Stimulated activated CD4-positive, alpha-beta T cell treated with anti-CD3 and anti-CD28 coated beads, Interleukin-4, amount 100 ng/mL, for 48 hours (primary cell): ENCODE measurements at places on chromosomes 11 and 22.

DNA sequence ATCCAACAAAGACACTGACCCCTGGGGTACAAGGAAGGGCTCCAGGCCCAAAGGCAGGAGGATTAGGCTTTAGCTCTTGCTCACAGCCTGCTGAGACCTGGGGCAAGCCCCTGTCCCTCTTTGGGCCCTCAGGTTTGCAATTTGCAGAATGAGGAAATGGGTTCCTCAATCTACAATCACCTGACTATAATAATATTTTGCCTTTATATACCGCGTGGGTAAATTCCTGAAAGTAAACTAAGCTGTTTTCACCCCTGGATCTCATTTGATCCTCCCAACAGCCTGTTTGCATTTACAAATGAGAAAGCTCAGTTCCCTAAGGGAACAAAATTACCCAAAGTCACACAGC is 797 bp downstream of the STARD10 start:
- no peak for DNase-seq

DNA sequence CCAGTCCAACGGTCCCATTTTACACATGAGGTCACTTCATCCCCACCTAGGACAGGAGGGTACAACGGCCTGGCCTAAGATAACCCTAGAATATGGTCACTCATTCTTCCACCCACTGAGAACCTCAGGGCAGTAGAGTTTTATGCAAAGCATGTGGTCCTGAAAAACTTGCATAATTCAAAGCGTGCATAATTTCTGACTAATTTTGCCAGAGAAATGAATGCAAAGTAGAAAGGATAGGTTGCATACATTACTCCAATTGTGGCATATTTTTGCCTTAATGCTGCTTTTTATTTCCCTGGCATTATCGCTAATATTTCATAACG is 32.5 kb upstream of the SLC35C1 start:
- DNase-seq: no peak

- DNase-seq: no peak
These were observed 7.4 kb downstream of the MED15 start for GRCh38 chr22:20514658-20515406.

DNA sequence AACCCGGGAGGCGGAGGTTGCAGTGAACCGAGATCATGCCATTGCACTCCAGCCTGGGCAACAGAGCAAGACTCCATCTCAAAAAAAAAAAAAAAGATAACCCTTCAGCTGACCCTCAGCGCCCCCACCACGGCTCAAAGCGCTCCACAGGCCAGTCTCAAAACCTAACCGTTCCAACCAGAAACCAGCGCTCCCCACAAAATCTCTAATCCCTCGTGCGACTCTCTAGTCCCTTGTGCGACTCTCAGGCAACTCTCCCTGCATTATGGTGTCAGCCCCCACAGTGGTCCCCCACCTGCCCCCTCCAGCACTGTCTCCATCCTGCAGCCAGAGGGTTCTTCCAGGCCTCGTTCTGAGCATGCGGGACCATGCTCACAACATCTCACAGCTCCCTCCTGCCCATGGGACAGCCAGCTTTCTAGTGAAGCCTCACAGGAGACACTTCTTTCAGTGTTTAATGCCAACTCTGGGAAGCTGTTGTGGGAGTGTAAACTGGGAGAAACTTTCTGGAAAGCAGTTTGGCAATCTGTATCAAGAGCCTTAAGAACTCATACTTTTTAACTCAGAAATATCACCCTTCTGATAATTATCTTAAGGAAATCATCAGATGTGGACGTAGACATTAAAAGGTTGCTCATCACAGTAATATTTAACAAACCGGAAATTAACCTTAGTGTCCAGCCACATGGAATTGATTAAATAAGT is 4.2 kb upstream of the RASGRP2 start:
- DNase-seq: no peak

- DNase-seq: no peak
These were observed 87.8 kb downstream of the KCNC1 start for GRCh38 chr11:17822401-17822781.

DNA sequence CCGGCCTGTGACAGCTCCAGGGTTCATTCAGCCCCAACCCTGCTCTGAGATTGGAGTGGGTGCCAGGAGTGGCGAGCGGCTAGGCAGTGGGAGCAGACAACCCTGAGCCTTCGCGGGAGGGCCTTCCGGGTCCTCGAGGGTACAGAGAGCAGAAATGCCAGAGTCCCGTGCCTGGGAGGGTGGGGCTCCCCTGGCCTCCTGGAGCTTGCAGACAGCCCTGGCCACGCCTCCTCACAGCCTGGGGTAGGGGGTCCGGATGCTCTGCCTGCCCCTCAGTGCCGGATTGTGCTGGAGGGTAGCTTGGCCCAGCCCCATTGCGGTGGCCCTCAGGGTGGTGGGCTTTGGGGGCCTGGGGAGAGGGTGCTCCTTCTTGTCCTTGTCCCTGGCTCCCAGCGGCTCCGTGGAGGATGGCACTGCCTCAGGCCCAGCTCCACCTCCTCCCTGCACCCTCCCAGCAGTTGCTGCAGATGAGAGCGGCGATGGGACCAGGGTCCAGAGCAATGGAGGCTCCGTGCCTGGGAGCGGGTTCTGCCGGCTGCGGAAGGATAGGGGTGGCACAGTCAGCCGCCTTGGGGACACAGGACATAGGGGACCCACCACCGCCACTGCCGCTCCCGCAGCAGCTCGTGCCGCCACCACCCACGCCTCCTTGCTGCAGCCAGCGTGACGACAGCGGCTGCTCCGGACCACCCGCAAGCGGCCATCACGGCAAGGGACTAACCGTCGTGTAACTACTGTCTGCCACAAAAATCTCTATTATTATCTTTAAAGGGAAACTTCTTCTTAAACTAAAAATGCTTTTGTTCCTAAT is 34.9 kb upstream of the OR10G7 start:
- no peak for DNase-seq

DNA sequence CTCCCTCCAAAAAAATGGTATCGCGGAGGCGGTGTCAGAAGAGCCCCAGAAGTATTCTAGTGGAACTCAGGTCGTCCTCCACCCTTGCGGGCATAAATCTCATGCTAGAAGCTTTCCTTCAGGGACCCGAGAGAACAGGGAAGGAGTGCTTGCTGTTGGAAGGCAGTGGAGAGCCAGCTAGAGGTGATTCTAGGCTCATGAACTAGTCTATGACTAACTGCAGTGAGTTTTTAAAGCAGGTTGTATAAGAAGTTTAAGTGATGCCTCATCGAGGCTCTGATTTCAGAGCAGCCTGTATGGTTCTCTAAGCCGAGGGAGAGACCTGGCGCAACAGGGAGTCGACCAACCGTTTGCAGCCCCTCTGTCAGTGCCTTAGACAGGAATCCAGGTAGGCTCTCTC is 85.7 kb downstream of the TBC1D22A start:
- DNase-seq: no peak

DNA sequence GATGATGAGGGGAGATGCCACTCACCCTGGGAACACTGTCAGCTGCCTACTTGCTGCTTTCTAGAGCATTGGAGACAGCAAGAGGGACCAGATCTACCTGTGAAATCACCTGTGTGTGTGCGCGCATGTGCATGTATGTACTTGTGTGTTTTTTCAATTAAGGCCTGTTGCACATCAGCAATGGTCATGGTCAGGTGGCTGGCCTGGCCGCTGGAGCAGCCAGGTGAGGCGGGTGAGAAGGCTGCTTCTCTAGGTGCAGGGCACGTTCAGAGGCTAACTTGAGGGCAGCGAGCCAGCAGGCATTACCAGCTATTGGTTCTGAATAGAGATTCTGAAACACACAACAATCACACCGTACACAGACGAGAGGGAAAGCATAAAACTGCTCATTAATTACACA is 65.1 kb downstream of the PARVG start:
- DNase-seq: no peak

DNA sequence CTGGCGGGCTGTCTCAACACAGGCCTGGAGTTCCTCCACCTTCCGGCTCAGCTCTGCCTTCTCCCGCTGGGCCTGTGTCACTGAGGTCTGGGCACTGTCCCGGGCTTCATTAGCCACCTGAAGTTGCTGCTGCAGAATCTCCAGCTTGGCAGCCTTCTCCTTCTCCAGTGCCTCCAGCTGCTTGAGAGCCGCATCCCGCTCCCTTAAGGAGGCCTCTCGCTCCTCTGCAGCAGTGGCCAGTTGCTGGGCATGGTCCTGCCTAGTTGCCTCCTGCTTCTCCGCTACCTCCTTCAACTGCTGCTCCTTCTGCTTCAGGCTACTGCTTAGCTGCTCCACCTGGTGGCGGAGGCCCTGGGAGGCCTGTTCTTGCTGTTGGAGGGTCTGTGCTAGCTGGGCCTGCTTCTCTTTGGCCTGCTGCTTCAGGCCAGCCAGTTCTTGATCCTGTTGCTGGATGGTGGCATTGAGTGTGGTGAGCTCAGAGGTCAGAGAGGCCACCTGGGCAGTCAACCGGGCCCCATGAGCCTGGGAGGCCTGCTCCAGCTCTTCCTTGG is 16.9 kb downstream of the IL18BP start:
- no peak for DNase-seq

GRCh38 chr22:48365386-48365785 is 1462.3 kb downstream of the BRD1 start:
- no peak for DNase-seq

DNA sequence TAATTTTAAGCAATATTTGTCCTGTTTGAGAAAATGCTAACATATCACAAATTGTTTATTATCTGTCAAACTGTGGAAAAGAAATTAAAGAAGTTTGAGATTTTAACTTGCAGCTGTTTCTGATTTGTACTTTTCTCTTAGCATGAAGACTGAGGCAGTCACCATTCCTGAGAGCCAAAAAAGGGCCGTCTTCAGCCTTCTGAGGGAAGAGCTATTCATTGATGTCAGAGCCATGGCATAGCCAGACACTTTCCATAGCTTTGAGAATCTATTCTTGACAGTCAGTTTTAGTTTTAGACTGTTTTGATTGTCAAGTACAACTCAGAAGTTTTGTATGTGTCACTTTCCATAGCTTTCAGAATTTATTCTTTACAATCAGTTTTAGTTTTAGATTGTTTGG is 32.1 kb downstream of the YAP1 start:
- no peak for DNase-seq

DNA sequence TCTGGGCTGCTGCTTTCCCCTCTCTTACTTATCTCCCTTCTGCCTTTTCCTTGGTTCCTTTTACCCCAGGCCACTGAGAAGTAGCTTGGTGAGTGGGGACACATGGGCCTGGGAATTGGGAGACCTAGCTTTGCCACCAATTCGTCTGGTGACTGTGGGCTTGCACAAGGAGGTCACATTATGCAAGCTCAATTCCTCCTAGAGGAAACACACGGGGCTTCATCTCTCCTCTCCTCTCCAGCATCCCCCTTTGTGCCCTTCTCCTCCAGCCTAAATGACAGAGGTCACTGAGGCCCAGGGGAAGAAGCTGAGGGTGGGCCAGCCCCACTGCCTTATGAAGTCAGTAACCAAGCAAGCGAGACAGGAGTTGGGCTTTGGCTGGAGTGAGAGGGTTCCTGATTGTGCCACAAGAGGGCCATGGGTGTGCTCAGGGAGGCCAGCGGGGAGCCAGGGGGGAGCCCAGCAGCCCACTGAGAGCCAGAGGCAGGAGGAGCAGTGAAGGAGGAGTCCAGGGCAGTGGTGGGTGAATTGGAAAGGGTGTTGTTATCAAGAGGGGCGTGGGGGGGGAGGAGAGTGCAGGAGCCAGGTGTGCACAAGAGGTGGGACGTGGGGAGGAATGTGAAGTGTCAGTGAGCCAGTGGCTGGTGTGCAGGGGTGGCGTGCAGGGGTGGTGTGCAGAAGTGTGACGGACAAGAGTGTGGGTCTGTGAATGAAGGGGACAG is 2.0 kb downstream of the CLCF1 start:
- DNase-seq: no peak

- no peak for DNase-seq
These were observed 4.4 kb upstream of the FBXO3 start for GRCh38 chr11:33778675-33779074.

- no peak for DNase-seq
These were observed 213.9 kb upstream of the CADM1 start for GRCh38 chr11:115718106-115718505.

GRCh38 chr11:44228379-44228778 is 81.6 kb downstream of the ALX4 start:
- DNase-seq: no peak

- no peak for DNase-seq
These were observed 36.1 kb upstream of the FZD4 start for GRCh38 chr11:86991341-86991740.

GRCh38 chr11:69205743-69206612 is 50.2 kb downstream of the SMIM38 start:
- no peak for DNase-seq

GRCh38 chr11:105179542-105180278 is 40.1 kb upstream of the CARD18 start:
- DNase-seq: no peak

- no peak for DNase-seq
These were observed 4.4 kb downstream of the ABCG4 start for GRCh38 chr11:119153049-119153818.

DNA sequence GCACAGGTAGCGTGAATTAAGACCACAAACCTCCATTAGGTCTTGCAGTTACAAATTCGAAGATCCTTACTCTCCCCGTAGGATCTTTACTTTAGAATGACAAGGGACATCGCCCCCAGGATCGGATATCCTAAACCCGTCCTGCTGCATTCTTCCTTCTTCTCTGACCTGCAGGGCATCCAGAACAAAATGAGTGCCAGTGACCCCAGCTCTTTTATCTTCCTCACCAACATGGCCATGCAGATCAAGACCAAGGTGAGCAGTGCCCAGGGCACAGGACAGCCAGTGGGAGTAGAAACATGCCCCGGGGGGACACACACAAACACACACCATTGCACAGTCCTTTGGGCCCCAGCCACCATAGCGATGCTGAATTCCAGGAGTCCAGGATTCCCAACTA is 42.6 kb upstream of the MPEG1 start:
- no peak for DNase-seq

GRCh38 chr11:90646706-90647105 is 423.9 kb upstream of the CHORDC1 start:
- no peak for DNase-seq

GRCh38 chr11:35747668-35748067 is 85.1 kb downstream of the TRIM44 start:
- no peak for DNase-seq

DNA sequence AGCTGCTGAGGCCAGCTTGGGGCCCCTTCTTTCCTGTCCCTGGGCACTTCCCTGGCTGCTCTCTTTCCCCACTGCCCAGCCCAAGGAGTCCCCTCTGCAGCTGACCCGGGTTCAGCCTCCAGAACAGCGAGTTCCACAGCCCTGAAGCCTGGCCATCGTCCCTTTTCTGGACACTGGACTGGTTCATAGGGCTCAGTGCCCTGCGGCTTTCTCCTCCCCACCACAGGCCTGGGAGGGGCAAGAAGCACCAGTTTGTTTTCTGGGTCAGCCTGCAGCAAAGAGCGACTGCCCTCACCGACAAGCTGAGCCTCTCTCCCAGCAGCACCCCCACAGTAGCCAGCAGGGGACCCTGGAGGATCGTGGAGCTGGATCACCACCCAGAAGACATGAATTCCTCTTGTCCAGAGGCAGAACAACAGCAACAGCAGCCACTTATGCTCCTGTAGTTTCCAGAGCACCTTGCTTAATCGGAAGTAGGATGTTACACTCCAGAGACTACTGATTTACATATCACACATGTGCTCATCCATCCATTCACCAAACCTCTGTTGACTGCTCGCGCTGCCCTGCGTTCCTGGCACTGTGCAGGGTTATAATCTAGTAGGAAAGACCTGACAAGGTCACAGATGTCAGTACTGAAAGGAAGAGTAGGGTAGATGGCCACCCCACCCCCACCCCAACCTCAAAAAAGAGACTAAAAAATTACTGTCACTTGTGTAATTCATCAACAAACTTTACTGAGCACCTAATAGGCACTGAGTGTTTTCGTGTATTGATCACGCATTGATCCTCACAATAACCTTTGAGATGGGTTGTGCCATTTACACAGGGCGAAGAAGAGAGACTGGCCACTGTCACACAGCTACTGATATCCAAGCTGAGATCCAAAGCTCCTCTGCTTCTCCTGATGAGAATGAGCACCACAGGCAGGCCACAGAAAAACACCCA is 13.0 kb upstream of the CXCR5 start:
- DNase-seq: no peak

- DNase-seq: no peak
These were observed 124.3 kb downstream of the TRIM29 start for GRCh38 chr11:120013325-120014250.
